ENCODE measurements at places on chromosomes 7 and 10.

- DNase-seq, result no peak
Observed at GRCh38 chr10:112240441-112240840, 42.8 kb upstream of the TECTB start.

DNA sequence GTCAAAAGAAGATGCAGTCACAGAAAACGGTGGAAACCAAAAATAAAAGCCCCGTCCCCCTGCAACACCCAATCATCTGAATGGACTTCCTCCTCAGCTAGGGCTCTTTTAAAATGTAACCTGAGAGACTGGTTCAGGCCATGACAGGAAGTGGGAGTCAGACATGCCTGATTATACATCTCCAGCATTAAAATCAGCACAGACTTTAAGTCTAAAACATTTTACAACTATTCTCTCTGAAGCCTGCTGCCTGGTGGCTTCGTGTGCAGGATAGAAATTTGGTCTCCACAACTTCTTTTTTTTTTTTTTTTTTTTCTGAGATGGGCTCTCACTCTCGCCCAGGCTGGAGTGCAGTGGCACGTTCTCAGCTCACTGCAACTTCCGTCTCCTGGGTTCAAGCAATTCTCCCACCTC, 30.3 kb downstream of the HACD1 start:
- DNase-seq, result no peak

DNA sequence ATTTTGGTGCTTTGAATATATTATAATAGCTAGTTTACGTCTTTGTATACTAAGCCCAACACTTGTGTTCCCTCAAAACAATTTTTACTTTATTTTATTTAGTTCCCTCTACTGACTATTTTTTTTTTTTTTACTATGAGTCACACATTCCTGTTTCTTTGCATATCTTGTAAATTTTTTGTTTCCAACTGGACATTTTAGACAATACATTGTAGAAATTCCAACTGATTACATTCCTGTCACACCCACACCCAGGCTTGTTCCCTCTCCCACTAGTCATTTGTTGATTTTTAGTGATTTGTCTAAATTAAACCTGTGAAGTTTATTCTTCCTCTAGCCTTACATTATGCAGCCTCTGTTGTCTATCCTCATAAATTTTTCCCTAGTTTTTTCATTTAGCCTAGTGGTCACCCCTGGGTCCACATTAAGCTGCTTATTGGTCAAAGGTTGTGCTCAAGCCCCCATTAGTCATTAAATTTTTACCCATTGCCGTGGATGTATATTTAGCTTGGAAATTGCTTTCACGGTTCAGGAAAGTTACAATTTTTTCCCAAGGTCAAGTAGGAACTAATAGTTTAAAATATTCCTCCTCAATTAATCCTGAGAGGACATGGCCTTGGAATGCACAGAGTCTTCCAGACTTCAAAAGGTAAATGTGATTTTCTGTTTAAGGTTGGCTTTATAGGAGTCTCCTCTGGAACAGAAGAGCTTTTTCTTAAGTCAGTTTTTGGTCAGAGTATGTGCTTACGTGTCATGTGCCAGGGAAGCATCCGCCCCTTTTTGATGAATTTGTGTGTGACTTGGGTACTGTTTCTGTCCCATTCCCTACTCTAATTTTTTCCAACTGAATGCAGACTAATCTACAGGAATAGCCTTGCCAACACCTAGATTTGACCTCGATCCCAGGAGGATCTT, 207.6 kb upstream of the TMEM72 start:
- DNase-seq, result no peak

DNA sequence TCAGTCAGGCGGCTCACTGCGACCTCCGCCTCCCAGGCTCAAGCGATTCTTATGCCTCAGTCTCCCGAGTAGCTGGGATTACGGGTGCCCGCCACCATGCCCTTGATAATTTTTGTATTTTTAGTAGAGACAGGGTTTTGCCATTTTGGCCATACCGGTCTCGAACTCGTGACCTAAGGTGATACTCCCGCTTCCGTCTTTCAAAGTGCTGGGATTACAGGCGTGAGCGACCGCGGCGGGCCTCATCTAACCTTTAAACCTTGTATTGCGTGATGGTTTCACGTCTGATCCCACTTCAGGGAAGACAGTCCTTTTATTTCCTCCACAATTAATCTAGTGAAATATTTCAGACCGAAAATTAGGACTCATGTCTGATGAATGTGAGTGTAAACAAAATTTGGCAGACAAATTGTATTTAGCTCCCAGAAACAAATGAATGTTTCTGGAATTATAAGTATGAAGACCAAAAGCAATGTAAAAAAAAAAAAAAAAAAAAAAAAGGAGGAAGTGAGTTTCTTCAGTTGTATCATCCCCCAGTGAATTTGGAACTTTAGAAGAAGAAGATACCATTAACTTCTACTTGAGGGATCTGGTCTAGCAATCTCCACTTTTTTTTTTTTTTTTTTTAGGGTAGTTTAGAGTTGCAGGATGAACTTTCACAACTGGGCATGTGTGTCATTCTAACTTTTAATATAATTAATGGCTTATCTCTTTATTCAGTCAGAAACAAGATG, 1.6 kb downstream of the NUP42 start:
- DNase-seq, result no peak

GRCh38 chr7:30286749-30287148, 2.4 kb downstream of the ZNRF2 start:
- DNase-seq, result no peak

DNA sequence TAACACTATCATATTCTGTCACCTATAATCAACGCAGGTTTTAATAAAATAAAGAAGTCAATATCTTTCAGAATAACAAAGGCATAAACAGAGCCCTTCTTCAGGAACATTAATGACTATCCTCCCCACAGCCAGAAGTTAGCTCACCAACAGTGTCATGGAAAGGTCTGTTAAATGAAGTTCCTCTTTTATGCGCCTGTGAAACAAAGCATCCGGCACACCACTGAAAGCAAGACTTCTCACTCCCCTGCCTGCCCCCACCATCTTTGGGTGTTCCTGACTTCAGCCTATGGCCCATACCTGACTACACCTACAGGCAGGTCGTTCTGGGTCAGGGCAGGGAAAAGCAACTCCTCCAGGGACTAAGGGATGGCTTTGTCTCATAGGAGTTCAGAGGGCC, 205.4 kb downstream of the FANK1 start:
- DNase-seq, result no peak

Data from ecto neural progenitor cell (in vitro differentiated cells).